ENCODE measurements at places on chromosomes 6 and 20.

DNA sequence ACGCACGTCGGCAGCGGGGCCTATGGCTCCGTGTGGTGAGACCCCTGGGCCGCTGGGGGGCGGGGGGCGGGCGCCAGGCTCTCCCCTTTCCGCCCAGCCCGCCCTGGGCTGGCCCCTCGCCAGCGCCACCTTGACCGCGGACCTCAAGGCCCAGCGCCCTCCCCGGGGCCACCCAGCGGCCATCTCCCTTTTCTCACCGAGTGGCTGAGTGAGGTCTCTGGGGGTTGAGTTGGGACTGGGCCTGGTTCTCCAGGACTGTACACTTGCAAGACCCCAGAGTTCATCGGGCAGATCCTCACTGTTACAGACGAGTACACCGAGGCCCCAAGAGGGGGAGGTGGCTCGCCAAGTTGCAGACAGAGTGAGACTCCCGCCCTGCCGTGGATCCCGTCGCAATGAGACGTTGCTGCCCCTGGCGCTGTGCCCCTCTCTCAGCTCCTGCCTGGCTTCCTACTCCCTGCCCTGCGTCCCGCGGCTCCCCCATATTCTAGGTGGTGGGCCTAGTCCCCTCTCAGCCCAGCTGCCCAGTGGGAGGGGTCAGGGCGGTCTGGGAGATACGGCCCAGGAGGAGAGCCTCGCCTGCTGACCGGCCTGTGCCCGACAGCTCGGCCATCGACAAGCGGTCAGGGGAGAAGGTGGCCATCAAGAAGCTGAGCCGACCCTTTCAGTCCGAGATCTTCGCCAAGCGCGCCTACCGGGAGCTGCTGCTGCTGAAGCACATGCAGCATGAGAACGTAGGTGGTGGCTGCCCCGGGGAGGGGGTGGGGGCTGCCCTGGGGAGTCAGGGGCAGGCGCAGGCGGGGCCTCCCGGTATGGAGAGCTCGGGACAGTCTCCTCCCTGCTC, 576 bp downstream of the MAPK13 start:
- peak; percentile 50 for DNase-seq

DNA sequence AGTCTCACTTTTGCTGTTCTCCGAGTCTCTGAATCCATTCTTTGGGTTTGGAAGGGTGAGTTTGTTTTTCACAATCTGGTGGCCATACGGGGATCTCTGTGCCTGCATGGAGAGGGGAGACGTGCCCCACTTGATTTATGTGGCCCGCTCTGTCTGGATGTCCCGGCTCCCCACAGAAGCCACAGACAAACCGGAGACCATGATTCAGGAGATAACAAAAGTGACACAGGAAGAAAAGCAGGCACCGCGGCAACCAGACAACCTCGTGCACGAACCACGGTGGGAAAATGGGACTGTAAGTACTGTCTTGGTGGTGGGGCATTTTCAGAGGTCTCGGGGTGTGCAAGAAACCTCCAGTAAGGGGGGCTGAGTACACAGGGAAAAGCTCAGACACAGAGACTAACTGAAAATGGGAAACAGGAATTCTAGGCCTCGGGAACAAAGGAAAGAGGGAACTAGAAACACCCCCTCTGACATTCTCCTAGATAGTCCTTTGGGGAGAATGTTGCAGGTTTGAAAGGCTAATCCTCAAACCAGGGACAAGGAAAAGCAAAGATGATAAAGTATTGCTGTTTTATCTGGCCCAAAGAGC, 22.1 kb upstream of the ZNF318 start:
- peak; percentile 54 for DNase-seq

GRCh38 chr6:15504581-15505350, 158.1 kb downstream of the DTNBP1 start:
- DNase-seq = no peak

- no peak for DNase-seq
Measured at GRCh38 chr20:10673176-10673841, 490 bp downstream of the JAG1 start.

GRCh38 chr6:56789879-56790278, 147.2 kb upstream of the DST start:
- DNase-seq = no peak

DNA sequence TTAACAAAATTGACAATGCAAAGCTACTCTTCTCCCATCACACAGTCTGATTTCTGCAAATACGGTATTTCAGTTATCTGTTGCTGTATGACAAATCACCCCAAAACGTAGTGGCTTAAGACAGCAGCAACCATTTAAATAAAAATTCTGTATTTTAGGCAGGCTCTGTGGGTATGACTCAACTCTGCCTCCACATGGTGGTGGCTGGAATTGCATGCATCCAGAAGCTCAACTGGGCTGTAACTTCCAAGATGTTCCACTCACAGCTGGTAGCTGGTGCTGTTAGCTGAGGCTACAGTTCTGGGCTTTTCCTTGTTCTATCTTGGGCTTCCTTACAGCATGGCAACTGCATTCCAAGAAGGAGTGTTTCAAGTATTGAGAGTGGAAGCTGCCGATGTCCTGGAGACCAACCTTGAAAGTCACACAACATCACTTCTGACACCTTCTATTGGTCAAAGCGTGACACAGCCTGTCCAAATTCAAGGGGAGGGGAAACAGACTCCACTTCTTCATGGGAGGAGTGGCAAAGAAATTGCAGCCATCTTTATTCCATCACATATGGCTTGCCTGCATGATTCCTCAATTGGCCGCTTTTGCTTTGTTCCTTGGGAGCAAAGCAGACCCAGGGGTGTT, 39.7 kb upstream of the TULP1 start:
- DNase-seq = peak; percentile 67

DNA sequence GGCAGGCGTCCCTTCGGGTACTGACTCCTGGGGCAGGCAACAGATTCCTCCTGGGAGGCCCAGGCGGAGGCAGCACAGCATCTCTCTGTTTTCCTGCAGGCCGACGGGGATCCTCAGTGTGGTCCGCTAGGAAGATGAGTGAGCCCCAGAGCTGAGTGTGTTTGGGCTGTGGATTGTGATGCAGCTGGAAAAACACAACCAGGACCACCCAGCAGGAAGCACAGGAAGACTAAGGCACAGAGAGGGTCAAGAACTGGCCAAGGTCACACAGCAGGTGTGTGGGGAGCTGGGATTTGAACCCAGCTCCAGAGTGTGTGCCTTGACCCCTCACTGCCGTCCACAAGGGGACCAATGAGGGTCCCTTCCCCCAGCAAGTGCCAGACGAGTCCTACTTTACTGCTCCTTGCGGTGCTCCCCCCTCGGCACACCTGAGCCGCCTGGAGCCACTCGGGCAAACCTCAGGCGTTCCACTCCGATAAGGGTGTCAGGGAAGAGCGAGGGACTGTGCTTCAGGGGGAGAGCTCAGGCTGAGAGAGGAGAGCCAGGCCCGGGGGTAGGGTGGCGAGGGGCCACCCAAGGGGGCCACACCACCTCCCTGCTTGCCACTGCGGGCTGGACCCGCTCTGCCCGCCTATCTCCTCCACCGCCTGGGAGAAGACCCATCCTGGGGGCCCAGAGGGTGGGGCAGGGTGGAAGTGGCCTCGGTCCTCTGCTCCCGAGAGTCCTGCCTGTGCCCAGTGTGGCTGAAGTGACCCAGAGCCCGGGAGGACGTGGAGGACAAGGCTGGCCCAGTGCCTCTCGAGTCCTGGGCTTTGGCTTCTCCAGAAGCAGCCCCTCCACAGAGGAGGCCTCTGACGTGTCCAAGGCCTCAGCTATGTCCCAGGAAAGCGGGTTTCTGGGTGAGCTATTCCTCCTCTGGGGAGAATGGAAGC, 63.3 kb downstream of the YTHDF1 start:
- no peak for DNase-seq

DNA sequence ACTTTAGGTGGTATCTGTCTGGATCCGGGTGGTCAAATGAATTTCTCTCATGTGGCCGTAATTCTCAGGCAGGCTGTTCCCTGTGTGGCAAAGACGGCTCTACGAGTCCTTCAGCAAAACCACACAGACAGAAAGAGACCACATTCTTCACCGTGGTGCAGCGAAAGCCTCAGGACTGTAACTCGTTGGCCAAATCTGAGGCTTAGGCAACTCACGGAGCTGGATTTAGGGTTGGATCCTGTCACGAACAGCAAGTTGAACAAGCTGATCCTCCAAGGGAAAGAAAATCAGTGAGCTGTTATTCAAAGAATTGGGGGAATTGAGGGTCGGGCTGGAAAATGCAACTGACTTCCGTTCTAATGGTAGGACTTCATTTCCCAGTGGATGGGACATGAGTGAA, 167.4 kb downstream of the ZMYND8 start:
- no peak for DNase-seq

GRCh38 chr6:75748743-75749538, at the start of gene MYO6:
MYO6 (plus strand) TSS chr6:75749239; CDS start chr6:75817548, 68,309 bp downstream.
- DNase-seq = peak; percentile 25

DNA sequence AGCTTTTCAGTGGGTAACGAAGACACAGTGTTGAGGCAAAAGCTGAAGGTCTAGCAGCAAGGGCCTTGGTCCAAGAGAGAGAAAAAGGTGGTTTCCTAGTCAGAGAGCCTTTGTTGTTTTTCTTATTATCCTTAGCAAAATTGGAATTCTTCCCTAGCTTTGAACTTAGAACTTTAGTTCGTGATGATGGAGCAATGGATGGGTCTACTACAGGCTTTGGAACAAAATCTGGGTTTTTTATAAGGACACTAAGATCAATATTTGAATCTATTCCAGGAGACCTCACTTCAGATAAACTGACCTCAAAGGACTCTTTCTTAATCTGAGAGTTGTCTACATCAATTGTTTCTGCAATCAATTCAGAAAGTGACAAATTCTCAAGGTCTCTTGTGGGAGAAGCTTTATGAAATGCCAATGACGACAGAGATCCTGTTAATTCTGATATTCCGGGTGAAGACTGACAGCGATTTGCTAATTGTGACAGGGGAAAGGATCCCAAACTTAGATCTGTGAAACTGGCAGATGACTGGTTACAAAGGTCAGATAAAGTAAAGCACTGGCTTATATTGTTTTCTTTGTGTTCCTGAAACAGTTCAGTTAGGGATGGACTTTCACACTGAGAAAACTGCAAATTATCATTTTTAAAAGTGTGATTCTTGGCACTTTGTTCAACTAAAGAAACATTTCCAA, 17.7 kb downstream of the HBS1L start:
- DNase-seq = no peak

DNA sequence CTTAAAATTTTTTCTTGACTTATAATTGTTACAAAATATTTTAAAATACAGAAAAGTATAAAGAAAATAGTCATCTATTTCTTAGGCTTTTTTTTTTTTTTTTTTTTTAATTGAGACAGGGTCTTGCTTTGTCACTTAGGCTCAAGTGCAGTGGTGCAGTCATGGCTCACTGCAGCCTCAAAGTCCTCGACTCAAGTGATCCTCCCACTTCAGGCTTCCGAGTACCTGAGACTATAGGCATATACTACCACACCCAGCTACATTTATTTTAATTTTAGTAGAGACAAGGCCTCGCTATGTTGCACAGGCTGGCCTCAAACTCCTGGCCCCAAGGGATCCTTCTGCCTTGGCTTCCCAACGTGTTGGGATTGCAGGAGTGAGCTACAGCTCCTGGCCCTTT, 5.3 kb upstream of the ACAT2 start:
- no peak for DNase-seq

- no peak for DNase-seq
Measured at GRCh38 chr20:20489054-20489453, 121.2 kb downstream of the INSM1 start.

DNA sequence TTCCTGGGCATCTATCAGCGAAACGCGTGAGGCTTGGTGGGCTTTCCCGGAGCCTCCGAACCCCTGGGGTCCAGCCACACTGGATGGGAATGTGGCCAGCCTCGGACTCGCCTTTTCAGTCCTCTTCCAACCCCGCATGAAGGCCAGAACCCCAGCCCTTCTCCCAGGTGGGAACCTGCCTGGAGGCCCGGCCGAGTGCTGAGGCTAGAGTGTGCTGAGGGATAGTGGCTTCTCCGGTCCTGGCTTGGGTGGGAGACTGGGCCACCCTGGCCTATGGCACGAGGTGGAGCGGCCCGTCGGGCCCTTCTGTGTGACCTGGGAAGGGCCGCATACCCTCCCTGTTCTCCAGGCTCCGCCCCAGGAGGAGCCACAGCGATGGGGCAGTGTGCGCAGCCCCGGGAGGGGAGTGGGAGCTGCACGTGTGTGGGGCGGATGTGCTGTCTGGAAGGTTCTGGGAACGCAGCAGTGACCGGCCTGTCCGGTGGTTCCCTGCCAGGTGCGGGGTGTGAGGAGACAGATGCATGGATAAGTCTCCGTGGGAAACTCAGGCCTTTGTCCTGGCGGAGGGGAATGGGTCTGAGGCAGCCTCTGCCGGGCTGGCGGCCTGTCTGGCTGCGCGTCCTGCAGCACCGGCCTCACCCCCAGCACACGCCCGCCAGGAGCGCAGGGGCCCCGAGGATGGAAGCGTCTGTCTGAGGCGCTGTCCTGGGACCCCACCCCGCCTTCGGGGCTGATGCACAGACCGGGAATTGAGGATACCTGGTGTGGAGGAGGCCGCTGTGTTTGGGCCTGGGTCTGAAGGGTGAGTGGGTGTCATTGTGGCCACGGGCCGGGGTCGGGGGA, 1.1 kb upstream of the BHLHE23 start:
- no peak for DNase-seq

DNA sequence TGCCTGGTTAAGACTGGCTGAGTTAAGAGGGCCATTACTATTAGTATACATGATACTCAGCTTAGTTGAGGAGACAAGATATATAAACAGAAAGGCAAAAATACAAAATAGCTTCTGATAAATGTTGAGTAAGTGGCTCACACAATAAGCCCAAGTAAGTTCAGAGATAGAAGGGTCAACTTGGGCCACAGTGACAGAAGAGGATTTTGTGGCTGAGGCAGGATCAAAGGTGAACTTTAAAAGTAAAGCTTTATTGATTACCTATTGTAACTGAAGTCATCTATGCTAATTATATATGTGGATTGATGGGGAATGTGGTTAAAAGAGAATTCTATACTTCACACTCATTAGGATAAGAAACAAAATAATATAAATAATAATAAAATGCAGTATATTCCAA, 80.8 kb downstream of the PHACTR2 start:
- DNase-seq = no peak

- no peak for DNase-seq
Measured at GRCh38 chr20:50037123-50037522, 54.3 kb downstream of the SNAI1 start.

DNA sequence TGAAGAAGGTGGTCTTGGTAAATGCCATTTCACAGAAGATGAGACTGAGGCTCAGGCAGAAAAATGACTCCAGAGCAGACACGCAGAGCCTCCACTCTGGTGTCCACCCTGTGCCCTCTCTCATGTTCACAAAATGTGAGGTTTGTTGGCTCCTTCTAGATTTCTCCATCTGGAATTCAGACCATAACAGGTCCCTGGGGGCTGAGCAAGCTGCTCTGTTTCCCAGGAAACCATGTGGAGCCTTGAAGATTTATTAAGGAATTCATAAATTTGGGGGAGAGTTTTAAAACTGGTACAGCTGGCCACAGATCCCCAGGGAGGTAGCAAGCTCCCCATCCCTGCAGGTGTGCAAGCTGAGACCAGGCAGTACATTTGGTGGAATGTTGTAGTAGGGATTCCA, 38.8 kb upstream of the SIRPA start:
- no peak for DNase-seq

- DNase-seq = no peak
Measured at GRCh38 chr6:26163427-26164119, 76.3 kb downstream of the HFE start.

DNA sequence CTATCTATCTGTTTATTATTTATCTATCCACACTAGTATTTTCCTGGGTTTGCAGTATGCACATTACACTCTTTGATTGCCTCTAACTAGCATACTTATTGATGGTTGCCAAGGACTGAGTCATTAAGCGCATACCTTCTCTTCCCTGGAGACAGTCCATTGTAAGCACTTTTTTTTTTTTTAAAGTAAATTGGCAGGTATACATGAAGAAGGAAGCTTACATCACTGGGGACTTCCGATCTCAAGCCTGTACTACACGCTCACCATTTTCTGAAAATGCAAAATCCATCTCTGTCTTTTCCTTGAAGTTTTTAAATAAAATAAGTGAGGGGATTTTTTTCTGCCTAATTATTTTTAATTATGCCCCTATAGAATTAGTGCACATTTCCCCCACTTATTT, 63.5 kb downstream of the HMGN3 start:
- DNase-seq = no peak

Measured in CD4-positive, alpha-beta T cell treated with Interleukin-15 for 4 hours (primary cell).